ENCODE measurements at places on chromosomes 5 and 9.

DNA sequence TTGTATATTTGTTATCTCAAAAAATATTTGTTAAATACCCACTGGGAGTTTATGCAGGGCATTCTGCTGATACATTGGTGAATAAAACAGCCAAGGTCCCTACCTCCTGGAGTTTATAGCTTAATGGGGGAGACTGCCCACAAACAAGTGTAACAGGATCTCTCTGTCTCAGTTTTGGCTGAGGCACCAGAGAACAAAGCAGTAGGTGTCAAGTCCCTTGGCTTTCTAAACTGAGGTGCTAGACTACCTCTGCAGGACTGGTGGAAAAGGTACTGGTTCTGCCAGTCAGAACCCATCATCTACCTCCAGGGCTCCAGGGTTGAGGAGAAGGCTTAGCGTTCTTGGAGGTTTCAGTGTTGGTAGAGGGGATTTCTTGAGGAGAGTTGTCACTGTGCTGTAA lies 188.4 kb upstream of the ELL2 start:
- DNase-seq: no peak

- no peak for DNase-seq
Measured at GRCh38 chr9:97362777-97363545, 48.9 kb upstream of the TDRD7 start.

GRCh38 chr9:133657120-133657661 lies 21.0 kb downstream of the DBH start:
- no peak for DNase-seq

DNA sequence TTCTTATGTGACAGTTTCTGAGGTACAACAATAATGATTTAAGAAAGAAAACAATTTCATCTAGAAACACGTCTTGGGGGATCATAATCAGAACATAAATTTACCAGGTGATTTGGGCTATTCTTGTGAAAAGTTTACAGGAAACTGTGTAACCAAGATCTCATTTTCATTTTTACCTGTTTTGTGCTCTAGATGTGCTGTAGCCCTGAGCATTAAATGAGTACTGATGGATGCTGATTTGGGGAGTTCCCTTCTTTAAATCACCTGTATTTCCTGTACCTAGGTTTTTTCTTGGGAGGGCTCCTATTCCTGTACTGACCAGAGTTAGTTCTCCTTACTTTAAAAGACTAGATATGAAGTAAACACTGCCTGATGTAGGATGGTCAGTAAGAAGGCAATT lies 12.7 kb downstream of the MATR3 start:
- no peak for DNase-seq

Measured in activated CD8-positive, alpha-beta memory T cell treated with anti-CD3 and anti-CD28 coated beads for 1 hour (primary cell).